ENCODE measurements at places on chromosomes 16 and 17. TPM values are rescaled to one million over a fixed set of nuclear protein-coding genes. Genes with fewer than 3 reads are reported as not detected.

Gene RAB26
- total RNA-seq = 1.4 TPM

Gene DNAH17
- total RNA-seq = not detected

Gene CLEC19A
- not detected for total RNA-seq

Gene ZPBP2
- total RNA-seq = not detected

Gene TAF1C
- total RNA-seq = 29.4 TPM

Gene ALOX12B
- not detected for total RNA-seq

Gene BICDL2
- total RNA-seq = not detected

Gene C16orf86
- total RNA-seq = 12.4 TPM

Gene HLF
- total RNA-seq = not detected

Gene TMEM97
- 48.0 TPM for total RNA-seq

Gene BOLA2
- total RNA-seq = 9.9 TPM

Gene ANKRD40CL
- total RNA-seq = not detected

Gene PRMT7
- 79.0 TPM for total RNA-seq

Gene SDK2
- under 0.01 TPM for total RNA-seq

Gene BCAR1
- total RNA-seq = 85.1 TPM

Gene CACNG4
- total RNA-seq = not detected

Gene GPR139
- not detected for total RNA-seq

Gene KRTAP4-4
- total RNA-seq = not detected

Gene CD300LB
- total RNA-seq = not detected

Gene SPATA32
- total RNA-seq = not detected

Gene LPO
- not detected for total RNA-seq

Gene KRT34
- 115 TPM for total RNA-seq

Gene TPSD1
- not detected for total RNA-seq

Gene TBC1D3C
- not detected for total RNA-seq

Gene TLCD3B
- total RNA-seq = 1.2 TPM

Gene ACE
- total RNA-seq = 1.9 TPM
